Mesothelial cell of epicardium (in vitro differentiated cells): ENCODE measurements at places on chromosomes 16 and 17. TPM values are rescaled to one million over a fixed set of nuclear protein-coding genes. Genes with fewer than 3 reads are reported as not detected.

- no peaks in the 10 kb centered on the region for H3K27me3 ChIP-seq
- peak overlapping the region; percentile 62 for H3K27ac ChIP-seq
- H3K4me3 ChIP-seq: peak overlapping the region; percentile 43
Measured at GRCh38 chr16:85617948-85618347, 4.8 kb downstream of the GSE1 start.

GRCh38 chr17:58312021-58312630 lies 16.5 kb downstream of the TSPOAP1 start:
- no peaks in the 10 kb centered on the region for H3K27me3 ChIP-seq
- H3K27ac ChIP-seq: no peak overlapping the region
- no peak overlapping the region for H3K4me3 ChIP-seq
- DNase-seq: peak; percentile 16

GRCh38 chr17:17852930-17853329 lies 16.1 kb upstream of the SREBF1 start:
- H3K4me1 ChIP-seq: peaks cover 35% of the 10 kb centered on the region
- H3K27ac ChIP-seq: no peak overlapping the region
- H3K27me3 ChIP-seq: no peaks in the 10 kb centered on the region
- H3K4me3 ChIP-seq: no peak overlapping the region

Gene EFCAB5
- total RNA-seq: 0.52 to 0.80 TPM (median 0.58 TPM) in 3 replicates
